Activated CD4-positive, alpha-beta T cell treated with anti-CD3 and anti-CD28 coated beads, Interleukin-2, Interleukin-6, amounts not matched to agents 100 ng/mL and 50 ng/mL, durations not matched to agents 16 hours and 8 hours (primary cell): ENCODE measurements at places on chromosomes 16 and 17.

DNA sequence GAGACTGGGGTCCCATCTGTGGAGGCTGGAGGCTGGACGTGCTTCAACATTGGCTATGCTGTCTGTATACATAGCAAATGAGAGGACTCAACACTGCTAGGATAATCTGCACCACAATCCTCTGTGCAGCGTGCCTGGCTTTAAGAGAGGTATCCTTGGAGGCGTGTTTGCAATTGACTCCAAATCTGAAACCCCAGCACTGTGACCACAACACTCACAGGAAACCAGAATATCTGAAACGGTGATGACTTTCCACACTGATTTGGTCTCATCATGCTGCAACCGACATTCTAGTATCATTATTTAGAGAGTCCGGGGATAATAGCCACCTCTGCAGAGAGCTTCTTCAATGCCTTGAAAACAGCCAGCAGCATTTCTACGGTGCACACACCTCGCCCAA lies 35.1 kb downstream of the TLE7 start:
- DNase-seq, result peak; percentile 8

- DNase-seq, result no peak
Measured at GRCh38 chr17:18267366-18267765, 6.9 kb downstream of the MIEF2 start.

DNA sequence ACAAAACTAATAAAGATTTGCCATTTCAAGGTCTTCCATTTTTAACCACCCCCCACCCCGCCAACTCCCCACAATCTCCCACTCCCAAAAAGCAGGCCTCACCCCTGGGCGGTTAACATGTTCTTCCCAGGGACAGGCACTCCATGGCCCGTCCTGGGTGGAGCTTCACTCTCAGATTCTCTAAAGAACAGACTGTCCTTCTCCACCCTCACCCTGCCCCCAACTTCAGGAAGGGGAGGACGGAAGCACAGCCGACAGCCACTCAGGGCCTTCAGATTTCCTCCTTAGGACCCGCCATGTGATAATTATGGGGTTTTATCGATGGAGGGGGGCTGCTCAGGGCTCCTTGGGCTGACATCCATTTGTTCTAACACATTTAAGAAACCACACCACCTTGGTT lies 61.9 kb downstream of the ZFHX3 start:
- DNase-seq, result no peak

- DNase-seq, result no peak
Measured at GRCh38 chr17:73304438-73304837, 7.4 kb downstream of the CDC42EP4 start.

DNA sequence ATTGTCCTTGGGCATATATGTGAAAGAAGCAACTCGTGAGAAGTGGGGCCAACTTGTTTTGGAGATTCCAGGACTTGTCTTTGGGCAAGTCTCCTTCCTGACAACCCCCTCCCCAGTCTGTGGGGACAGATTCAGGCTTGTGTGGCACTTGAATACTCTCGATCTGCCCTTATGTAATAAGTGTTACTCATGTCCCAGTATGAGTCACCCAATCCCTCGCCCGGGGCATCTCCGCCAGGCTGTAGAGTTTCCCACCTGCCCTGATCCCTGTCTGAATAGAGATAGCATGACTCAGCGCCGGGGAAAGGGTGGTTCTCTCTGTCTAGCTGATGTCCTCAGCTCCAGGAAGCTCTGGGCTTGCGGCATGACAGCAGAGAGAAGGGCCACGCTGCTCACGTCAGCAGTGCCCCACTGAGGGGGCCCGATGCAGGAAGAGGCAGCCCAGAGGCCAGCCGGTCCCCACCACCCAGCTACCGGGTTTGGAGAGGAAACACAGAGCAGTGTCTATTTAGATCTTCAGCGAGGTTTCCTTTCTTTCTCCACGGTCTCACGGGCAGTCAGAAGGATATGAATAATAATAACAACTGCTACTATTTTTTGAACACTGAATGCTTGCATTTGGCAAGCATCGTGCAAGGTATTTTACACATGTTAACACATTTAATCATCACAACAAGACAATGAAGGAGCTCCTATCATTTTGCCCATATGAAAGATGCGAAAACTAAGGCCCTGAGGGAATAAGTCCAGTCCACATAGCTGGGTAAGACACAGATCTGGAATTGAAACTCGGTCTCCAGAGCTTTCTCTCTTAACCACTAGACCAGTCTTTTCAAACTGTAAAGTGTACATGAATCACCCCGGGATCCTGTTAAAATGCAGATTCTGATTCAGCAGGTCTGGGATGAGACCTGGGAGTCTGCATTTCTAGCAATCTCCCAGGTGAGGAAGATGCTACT lies 426.7 kb upstream of the MAF start:
- DNase-seq, result peak; percentile 82

DNA sequence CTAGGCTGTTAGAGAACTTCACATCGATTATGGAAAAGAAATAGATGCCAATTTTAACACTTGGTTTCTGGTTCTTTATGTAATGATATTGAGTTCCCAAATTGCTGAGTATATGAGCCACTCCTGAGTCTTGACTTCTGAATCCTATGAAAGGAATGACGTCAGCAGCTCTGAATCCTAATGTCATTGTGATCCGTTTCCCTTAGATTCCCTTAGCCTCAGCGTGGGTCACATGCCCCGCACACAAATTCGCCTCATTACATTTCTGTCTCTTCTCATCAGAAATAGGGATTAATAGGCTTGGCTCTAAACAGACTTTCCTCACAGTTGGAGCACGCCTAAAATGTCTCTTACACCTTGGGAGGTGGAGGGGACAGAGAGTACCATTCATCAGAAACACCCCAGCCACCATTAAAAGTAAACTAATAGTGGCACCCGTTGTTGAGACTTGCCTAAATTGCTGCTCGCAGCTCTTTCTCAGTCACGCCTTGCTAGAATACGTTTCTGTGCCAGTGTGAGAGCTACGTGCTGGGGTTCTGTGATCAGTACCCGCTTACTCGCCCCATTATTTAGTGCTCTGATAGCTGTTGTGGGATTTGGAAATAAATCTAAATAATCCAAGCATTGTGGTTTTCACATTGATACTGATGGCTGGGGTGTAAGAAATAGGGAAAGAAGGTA lies 7.1 kb downstream of the MRM3 start:
- DNase-seq, result no peak

GRCh38 chr17:807523-808294 lies 25.6 kb downstream of the MRM3 start:
- DNase-seq, result no peak

GRCh38 chr16:13041646-13042290 lies 140.4 kb downstream of the SHISA9 start:
- no peak for DNase-seq

DNA sequence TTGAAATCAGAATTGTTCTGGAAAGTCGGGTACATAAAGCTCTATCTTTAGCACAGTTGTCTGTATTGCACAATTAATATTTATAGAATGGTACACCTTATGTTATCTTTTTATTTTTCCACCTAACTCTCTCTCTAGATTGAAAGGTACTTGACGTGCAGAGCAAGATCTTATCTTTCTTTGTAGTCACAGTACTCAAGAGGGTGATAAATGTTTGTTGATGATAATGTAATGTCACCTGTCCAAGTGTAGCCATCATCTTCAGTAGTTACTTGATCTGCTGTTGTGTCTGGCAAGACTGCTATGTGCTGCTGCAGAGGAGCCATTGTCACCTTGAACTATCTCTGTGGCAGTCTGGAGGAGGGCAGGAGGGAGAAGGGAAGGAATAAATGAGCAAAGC lies 5.3 kb downstream of the HMOX2 start:
- DNase-seq, result no peak

GRCh38 chr17:43667947-43668348 lies 6.2 kb upstream of the MEOX1 start:
- peak; percentile 72 for DNase-seq
